ENCODE measurements at places on chromosomes 3 and 15.

DNA sequence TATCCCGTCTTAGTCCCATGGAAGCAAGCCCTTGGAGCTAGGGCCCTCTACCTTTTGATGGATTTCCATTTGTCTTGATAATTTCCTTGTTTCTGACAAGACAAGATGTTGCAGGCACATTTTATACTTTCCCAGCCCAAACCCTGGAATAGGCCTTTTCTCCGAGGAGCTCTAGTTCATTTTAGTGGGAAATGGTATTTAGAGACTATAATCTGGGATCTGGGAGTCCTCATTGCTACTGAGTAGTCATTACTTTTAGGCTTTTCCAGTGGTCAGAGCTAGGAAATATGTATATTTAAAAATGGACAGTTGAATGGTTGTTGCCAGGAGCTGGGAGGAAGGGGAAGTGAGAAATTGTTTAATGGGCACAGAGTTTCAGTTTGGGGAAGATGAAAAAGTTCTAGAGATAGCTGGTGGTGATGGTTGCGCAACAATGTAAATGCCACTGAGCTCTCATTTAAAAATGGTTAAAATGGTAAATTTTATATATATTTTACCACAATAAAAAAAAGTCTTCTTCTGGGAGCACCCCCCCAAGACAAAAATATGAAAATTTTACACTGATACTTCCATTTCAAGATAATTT is 31.6 kb downstream of the MLH1 start:
- no peak for DNase-seq

GRCh38 chr3:129701161-129701560 is 94.7 kb upstream of the PLXND1 start:
- no peak for DNase-seq

GRCh38 chr15:92018535-92019239 is 165.2 kb downstream of the SLCO3A1 start:
- DNase-seq: no peak

DNA sequence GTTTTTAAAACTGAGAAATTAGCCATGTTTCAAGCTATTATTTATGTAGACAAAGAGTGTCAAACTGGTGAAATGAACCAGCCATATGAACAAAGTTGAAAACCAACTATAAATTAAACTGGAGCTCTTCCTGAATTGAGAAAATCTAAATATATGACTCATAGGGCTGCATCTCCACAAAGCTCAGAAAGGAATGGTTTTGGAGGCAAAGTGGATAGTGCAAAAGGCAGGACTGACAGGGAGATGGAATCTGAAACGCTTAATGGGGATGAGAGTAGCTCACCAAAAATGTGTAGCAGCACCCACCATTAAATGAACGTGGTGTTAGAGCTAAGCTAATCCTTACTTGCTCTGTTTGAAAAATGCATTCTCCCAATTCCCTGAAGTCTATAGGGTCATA is 1066.0 kb downstream of the AGBL1 start:
- DNase-seq: no peak

DNA sequence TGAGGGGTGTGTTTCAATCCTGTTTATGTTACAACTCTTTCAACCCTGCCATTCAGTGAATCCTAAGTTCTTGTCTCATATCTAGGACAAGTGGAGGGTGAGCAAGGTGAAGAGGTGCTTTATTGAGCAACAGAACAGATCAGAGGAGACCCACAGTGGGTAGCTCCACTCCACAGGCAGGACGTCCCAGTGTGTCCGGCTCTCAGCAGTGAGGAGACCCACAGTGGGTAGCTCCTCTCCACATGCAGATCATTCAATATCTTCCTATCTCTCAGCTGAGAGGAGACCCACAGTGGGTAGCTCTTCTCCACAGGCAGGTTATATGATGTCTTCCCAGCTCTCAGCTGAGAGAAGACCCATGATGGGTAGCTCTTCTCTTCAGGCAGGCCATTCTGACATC is 556.7 kb downstream of the SI start:
- no peak for DNase-seq

Measured in activated T-cell treated with anti-CD3 and anti-CD28 coated beads for 48 hours (primary cell).